Hindlimb muscle (tissue), 1 donor: ENCODE measurements at places on chromosomes 13 and 19.
A peak's percentile ranks its signal among the peaks of the same experiment; 100 is the strongest.

- no peak for DNase-seq
Observed at GRCh38 chr19:12485052-12485416, 418 bp upstream of the ZNF709 start.

GRCh38 chr19:45405435-45406225 is 761 bp upstream of the PPP1R13L start:
- DNase-seq = peak; percentile 81

DNA sequence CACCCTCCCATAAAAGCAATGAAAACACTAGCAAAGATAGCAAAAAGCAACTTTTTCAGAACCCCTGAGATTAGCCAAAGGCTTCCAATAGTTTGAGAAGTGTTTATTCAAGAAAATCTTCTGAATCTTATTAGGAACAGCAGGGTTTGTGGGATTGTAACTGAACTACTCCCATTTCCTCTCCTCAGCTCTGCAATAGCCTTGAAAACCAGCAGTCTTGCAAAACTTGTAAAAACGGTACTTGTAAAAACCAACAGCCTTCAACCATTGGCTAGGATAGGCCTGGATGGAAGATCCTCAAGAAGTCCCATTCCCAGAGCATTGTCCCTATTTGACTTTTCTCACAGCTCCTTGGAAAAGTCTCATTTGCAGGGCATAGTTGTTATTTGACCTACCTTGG is 12.1 kb downstream of the RNASEH2B start:
- DNase-seq = no peak

GRCh38 chr19:9000933-9001332 is 9.3 kb downstream of the MUC16 start:
- DNase-seq = no peak

DNA sequence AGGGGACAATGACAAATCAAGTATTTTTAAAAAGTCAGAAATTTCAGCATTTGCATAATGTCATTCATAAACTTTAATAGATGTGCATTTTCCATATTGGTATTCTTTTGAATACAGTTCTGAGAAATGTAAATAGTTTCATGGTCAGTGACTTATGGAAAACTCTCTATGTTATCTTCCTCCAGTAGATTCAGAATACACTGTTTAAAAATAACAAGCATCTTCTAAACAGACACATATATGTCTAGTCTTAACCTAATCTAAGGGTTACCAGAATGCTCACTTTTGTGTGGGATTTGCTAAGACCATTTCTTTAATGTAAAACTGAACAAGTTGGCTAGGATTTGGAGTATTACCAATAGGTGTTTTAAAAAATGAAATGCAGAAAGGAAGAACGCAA is 119.8 kb upstream of the SGCG start:
- no peak for DNase-seq

DNA sequence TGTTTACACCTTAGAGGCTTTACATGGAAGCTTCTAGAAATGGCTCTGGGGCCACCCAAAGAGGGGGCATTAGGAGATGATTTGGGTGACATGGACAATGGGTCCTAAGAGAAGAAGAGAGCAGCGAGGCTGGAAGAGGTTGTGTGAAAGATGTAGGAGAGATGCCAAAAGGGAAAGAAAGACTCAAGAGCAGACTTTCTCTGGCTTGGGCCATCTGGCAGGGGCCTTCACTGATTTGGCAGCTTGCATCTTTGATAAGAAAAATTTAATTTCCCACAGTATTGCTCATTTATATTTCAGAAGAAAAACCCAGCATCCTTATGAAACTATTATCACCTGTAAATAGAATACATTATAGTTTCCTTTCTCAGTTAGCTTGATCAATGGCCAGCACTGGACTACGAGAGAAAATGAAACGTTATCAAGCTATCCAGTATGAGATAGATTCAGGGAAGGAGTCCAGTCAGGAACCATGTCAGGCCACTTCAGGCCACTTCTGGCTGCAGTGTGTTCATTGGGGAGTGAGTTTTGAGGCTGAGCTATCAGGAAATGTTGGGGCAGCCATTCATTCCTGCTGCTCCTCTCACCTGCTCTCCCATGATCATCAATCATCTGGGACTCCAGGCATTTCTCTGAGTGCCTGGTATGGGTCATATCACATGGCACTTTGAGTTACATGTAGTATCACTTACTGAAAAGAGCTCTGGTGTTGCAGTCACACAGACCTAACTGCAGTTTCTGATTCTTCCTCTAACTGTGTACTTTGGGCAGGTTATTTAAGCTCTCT is 10.3 kb downstream of the SCEL start:
- DNase-seq = no peak

DNA sequence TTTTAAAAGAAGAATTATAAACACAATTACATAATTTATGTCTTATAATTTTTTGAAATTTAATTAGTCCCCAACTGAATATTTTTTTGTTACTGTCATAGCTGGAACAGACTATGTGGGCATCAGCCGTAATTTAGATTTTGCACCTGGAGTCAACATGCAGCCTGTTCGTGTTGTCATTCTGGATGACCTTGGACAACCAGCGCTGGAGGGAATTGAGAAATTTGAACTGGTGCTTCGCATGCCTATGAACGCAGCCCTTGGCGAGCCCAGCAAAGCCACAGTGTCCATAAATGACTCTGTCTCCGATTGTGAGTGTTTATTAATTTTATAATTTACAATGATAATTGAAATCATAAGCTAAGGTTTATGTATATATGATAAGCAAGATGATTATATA is 142.3 kb downstream of the STOML3 start:
- DNase-seq = no peak

DNA sequence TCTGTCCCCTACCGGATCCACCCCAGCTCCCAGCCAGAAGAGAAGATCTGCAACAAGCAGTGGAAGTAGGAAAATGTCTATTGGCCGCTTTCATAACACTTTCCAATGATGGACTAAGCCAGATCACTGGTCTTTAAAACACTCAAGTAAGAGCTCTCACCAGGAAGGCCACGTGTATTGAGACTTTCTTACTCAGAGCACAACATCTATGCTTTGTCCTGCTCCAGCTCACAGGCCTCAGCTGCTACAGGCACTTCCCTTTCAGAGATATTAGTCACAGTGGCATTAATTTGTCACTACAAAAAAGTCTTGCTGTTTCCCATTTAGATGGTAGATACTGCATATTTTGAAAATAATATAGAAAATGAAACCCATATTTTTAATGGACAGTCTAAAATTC is 164.2 kb downstream of the ABCC4 start:
- no peak for DNase-seq

GRCh38 chr13:25069911-25070310 is 26.0 kb upstream of the PABPC3 start:
- DNase-seq = no peak
